ENCODE measurements at places on chromosomes 16 and 17. TPM values are rescaled to one million over a fixed set of nuclear protein-coding genes. Genes with fewer than 3 reads are reported as not detected.

GRCh38 chr17:40344421-40345160, 19.9 kb downstream of the GJD3 start:
- DNase-seq = no peak

DNA sequence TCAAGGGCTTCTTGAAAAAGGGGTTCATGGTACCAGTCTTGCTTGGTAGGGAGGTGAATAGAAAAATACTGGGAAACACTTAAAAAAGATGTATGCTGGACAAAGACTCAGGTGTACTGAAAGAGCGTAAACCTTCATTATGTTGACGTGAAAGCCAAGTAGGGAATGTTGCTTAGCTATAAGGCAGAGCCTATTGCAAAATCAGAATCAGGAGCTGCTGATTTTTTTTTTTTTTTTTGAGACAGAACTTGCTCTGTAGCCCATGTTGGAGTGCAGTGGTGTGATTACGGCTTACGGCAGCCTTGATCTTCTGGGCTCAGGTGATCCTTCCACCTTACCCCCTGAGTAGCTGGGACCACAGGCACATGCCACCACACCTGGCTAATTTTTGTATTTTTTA, 3.9 kb downstream of the TMEM94 start:
- no peak for DNase-seq

- DNase-seq = no peak
These were observed 70.6 kb downstream of the DYNLRB2 start for GRCh38 chr16:80611171-80611929.

- DNase-seq = no peak
These were observed 82.0 kb downstream of the RGS9 start for GRCh38 chr17:65219124-65219523.

DNA sequence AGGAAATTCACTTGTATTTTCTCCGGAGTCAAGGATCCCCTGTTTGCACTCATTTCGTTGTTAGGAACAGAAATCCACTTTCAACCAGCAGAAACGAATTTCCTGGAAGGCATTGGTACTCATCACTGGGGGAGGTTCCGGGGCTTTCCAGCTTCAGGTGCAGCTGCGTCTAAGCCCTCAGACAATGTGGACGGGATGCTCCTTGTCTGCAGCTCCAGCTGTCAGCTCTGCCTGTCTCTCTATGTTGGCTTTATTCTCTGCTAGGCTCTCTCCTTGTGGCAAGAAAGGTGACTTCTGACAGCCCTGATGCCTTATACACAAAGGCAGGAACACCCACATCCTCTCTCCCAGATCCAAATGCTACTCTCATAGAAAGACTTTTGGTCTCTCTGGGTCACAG, 183.9 kb upstream of the HSBP1 start:
- no peak for DNase-seq

DNA sequence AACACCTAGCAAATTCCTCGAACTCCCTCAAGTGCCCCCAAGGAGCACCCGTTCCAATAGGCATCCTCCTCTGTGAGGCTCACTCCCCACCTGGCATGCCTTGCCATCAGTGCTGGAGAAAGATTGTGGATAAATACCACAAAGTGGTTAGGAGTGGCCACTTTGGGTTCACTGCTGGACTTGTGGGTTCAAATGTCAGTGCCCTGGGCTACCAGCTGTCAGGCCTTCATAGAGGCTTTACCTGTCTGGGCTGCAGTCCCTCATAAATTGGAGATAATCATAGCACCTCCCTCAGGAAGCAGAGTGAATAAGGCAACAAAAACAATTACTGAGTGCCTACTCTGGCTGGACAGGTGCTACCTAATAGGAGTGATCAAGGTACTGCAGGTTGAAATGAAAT, 1.5 kb upstream of the SYT17 start:
- no peak for DNase-seq

DNA sequence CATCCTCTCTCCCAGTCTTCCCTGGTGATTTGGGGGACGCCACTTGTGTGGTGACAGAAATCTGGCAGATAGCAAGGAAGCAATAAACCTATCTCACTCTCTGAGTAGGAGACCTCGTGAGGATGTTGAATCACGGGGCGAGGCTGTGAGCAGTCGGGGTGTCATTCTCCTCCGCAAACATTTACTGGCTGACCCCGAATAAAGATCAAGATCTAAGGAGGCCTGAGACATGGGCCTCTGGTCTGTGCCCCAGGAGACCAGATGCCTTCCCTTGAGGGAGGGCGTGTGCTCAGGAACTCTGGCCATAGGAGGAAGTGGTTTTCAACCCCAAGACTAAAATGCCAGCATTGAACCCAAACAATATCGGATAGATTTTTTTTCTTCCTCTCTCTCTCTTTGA, 53.1 kb downstream of the FOXL1 start:
- no peak for DNase-seq

The CCL1 gene
- total RNA-seq = not detected

The ULK2 gene
- total RNA-seq = 28.2 TPM
